Hepatic stellate cell (primary cell): ENCODE measurements at places on chromosomes 11 and 22.

DNA sequence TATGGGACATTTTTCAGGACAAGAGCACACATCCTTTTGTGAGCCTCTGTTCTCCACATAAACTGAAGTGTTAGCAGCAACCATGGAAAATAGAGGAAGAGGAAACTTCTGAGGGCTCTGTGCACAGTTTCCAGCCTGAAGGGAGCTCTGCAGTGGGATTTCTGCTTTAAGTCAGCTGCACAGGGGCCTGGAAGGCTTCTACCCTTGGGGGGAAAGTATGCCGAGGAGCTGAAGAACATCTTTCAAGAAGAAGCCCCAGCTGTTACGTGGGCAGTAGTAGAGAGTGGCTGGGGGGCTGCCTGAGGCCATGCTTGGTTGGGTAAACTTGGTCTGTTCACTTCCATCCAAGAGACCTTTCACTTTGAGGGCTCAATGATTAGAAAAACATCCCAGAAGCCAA lies 82.7 kb upstream of the EED start:
- DNase-seq = no peak

GRCh38 chr11:35047179-35047578 lies 91.8 kb upstream of the CD44 start:
- DNase-seq = no peak

GRCh38 chr22:36322602-36322915 lies 65.2 kb downstream of the MYH9 start:
- DNase-seq = no peak

DNA sequence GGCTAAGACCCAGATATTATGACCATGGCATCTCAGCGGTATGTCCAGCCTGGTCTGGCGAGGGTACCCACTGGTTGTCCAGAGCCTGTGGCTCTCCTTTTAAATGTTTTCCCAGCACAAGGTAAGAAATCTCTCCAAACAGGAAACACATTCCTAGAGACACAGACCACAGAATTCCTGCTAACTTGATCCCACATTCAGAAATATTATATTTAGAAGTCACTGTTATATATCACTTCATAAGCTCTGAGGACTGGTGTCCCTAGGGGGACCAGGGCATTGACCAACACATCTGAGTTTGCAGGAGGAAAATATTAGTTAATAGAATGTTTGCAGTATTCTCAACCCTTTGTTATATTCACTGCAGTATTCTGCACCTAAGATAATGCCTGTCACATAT lies 23.1 kb downstream of the TMPRSS13 start:
- DNase-seq = no peak

- no peak for DNase-seq
Observed at GRCh38 chr22:25334162-25334490, 114.7 kb downstream of the CRYBB2 start.

DNA sequence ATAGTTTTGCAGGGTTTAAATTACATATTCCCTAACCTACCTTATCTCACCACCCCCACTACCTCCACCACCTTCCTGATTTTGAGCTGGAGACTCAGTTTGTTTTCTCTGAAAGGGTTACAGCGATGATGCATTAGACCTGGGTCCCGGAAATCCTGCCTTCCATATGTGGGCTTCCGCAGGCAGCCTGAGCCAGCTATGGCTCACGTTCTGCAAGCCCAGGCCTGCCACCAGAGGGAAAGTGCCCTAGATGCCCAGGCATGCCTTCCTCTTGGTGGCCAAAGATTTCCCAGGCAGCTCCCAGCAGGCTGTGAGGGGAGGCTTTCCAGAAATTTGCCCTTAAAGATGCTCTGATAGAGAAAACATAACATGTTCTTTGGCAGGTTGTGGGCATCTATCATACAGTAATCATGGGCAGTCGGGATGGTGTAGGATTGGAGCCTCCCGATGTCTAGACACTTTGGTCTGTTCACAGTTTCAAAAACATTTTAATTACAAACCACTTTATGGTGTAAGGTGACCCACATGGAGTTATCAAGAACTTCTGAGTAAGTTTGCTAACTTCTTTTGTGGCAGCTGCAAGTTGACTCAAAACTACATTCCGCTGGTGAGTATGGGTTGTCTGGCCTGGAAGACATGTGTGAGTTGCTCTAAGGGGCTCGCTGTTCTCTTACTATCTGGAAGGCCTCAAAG lies 79.3 kb downstream of the MICAL2 start:
- DNase-seq = no peak

DNA sequence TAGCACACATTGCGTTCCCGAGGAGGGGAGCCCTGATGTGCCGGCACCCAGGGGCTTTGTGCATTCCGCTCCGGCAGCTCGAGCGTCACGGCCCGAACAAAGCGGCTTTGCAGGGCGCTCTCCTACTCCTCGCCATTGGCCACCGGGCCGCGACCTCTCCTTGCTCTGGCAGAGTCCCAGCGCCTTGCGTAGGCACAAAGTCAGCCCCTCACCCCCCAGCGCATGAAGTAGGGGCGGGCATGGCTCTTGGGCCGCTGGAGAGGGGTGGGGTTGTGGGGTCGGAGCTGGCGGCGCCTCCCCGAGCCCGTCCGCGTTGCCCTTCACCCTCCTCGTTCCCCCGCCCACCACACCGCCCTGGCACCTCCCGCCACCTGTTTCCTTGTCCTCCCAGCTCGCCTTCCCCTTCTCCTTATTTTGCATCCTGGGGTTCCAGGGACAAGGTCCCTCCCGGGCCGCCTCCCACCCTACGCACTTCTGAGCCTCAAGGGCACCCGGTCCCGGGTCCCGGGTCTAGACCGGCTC lies 753 bp upstream of the PPARA start:
- no peak for DNase-seq

DNA sequence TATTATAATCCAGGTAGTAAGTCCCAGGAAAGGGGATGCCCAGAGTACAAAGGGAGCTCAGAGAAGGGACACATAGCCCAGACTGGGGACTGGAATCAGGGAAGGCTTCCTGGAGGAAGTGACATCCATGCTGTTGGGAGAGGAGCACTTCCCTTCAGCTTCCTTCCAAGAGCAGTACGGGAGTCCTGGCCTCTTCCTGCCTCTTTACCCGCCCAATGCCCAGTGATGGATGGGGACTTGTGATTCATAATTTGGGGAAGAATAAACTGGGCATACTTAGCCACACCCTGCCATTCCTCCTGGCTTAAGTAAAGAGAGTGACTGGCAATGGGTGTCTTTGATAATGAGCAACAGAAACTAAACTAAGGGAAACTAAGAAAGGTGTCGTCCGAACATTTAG lies 11.5 kb downstream of the C11orf91 start:
- DNase-seq = no peak

DNA sequence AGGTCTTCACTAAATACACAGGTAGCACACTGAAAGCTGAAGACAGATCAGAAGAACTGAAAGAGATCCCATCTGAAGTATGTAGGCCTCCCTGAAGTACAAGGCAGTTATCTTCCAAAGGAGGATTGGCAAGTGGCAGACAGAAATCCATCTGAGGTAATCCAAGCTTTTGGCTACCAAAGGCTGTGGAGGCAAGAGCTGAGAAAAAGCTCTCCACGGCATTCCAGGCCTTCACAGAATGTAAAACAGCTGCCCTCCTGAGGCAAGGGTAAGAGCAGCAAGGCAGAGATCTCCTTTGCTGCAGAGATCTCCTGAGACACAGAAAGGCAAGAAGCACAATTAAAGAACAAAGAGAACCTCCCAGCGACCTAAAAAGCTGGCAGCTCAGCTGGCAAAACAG lies 19.1 kb downstream of the PIK3C2A start:
- no peak for DNase-seq

- DNase-seq = no peak
Observed at GRCh38 chr11:35661534-35661933, 1.0 kb upstream of the TRIM44 start.

DNA sequence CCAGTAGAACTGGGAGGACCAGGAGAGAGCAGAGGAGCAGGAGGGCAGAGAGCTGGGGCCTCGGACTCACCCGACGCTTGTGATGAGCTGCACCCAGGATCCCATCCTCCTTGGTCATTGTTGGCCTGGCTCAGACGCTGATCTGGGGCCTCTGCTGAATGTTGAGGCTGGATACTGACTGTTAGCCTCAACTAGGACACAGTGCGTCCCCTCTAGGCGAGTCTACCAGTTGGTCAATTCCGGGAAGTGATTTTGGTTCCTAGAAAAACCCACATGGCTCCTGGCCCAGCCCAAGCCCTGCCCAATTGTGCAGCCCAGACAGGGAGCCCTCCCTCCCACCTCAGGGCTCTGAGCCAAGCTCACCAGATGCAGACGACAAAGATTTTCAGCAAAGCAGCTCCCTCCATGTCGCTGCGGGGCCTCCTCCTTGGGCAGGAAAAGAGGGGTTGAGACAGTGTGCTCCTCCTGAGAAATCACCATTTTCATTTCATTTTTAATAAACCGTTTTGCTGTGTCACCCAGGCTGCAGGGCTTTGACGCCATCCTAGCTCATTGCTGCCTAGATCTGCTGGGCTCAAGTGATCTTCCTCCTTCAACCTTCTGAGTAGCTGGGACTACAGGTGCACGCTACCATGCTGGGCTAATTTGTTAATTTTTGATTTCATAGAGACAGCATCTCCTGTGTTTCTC lies at the start of gene APOL4:
Gene APOL4 (minus strand): TSS at position 180 of the 690 bp plus-strand sequence. CDS start 75 bp downstream, at position 105.
- no peak for DNase-seq

DNA sequence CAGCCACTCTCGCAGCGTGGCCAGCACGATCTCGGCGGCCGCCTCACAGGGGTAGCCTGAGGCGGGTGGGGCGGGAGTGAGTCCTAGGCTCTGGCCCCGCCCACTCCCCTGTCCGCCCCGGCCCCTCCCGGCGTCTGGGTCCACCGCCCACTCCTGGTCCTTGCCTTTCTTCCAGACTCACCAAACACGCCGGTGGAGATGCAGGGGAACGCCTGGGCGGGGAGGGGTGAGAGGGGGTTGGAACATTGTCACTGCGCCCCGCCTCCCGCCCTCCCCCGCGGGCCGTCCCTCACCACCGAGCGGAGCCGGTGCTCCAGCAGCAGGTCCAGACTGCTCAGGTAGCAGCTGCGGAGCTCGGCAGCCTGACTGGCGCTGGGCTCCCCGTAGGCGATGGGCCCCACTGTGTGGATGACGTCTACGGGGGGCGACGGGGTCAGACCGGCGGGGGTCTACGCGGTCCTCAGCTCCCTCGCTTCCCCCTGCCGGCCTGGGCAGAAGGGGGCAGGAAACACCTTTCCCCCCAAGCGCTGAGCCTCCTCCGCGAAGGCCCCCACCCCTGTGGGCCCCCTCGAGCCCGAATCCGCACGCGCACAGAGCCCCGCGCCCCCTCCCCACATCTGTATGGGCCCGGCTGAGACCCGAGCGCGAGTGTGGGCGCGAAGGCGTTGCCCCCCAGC lies 13.2 kb downstream of the OTUB1 start:
- no peak for DNase-seq

DNA sequence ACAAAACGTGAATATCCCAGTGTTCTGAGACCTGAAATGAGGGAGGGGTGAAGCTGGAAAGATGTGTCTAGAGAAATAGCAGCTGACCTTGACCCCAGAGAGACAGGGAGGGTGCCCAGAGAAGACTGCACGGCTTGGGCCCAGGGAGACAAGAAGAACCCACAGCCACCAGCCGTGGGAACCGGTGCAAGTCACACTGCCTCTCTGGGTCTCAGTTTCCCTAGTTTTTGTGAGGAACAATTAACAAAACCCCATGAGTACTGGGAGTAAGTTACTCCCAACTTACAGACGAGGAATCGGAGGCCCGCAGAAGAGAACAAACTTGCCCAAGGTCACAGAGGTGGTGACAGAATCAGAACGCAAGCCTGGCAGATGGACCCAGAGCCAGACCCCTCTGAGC lies 19.2 kb downstream of the TNKS1BP1 start:
- no peak for DNase-seq

DNA sequence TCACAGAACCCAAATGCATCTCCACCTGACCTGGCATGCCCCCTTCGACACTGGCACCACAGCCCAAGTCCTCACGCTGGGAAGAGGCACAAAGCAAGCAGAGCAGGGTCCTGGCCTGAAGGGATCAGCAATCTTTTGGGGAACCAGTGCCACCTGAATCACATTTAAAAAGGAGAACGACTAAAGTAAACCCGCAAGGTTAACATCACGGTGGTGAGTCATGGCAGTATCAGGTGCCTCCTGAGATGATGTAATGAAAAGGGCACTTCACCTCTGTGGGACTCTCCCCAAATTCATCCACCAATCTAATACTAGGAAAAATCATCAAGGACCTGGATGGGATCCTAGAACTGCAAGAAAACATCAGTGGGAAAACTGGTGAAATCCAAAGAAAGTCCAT lies 44.9 kb downstream of the PACSIN2 start:
- no peak for DNase-seq

DNA sequence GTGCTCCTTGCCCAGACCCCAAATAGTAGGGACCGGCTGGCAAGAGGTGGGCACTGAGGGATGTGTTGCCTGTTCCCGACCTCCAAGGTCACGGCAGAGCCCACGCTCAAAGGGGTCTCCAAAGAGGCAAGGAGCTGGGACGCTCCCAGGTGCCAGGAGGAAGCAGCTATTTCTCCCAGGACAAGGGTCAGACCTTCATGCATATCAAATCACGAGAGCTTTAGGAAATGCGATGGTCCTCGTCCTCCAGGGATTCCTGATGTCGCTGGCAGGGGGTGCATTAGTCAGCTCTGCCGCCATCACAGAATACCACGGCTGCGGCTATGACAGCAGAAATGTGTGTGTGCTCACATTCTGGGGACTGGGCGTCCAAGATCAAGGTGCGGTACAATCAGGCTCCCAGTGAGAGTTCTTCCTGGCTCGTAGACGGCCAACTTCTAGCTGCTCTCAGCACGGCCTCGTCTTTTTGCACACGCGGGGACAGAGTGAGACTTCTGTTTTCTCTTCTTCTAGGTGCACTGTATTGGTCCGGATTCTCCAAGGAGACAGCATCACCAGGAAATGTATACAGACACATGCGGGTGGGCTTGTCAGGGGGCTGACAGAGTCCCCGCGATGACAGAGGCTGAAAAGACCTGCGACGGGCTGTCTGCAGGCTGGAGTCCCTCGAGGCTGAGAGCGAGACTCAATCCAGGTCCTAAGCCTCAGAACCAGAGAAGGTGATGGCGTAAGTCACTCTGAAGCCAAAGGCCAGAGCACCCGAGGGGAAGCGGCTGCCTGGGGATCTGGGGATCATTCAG lies 81.6 kb downstream of the SHANK2 start:
- no peak for DNase-seq

DNA sequence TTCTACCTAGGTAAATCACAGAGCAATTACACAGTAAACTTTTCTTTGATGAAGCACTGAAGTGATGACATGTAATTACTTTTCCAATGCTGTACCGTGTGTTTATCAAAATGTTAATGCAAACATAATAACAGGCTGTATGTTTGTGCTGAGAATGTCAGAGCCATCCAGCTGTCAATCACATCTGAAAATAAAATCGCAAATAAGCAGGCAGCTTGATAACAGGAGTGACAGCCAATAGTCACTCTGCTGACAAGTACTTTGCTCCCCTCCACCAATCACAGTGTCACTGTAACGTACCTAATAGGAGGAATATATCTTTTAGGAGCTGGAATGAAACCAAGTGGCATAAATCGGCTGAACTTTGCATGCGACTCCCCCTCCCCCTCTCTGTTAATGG lies 119.7 kb downstream of the KIRREL3 start:
- DNase-seq = no peak
